Stimulated activated CD4-positive, alpha-beta T cell treated with anti-CD3 and anti-CD28 coated beads, Interleukin-2, amount 100 ng/mL, for 48 hours (primary cell): ENCODE measurements at places on chromosomes 13 and 19.

GRCh38 chr13:114027826-114028225, 54.0 kb upstream of the C13orf46 start:
- no peak for DNase-seq

DNA sequence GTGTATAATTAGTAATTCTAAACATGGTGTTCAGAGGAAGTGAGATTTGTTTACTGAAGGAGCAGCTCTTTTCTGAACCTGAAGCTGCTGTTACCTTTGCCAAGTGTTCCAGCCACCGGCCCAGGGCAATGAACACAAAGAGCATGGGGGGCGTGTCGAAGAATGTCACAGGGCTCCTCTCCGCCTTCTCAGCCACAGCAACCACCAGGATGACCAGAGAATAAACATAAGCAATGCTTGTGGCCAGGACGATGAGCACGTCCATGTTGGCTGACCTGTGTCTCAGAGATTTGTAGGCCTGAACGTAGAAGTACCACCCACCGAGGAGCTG, 53.1 kb downstream of the ATP7B start:
- no peak for DNase-seq

- DNase-seq, result no peak
These were observed 875 bp upstream of the PEAK3 start for GRCh38 chr19:2282862-2283237.

GRCh38 chr13:39768962-39769361, 113.5 kb downstream of the COG6 start:
- no peak for DNase-seq

- no peak for DNase-seq
These were observed 11.8 kb downstream of the PALM start for GRCh38 chr19:720345-721160.
